ENCODE measurements at places on chromosomes 12 and 14.
A peak's percentile ranks its signal among the peaks of the same experiment; 100 is the strongest.

DNA sequence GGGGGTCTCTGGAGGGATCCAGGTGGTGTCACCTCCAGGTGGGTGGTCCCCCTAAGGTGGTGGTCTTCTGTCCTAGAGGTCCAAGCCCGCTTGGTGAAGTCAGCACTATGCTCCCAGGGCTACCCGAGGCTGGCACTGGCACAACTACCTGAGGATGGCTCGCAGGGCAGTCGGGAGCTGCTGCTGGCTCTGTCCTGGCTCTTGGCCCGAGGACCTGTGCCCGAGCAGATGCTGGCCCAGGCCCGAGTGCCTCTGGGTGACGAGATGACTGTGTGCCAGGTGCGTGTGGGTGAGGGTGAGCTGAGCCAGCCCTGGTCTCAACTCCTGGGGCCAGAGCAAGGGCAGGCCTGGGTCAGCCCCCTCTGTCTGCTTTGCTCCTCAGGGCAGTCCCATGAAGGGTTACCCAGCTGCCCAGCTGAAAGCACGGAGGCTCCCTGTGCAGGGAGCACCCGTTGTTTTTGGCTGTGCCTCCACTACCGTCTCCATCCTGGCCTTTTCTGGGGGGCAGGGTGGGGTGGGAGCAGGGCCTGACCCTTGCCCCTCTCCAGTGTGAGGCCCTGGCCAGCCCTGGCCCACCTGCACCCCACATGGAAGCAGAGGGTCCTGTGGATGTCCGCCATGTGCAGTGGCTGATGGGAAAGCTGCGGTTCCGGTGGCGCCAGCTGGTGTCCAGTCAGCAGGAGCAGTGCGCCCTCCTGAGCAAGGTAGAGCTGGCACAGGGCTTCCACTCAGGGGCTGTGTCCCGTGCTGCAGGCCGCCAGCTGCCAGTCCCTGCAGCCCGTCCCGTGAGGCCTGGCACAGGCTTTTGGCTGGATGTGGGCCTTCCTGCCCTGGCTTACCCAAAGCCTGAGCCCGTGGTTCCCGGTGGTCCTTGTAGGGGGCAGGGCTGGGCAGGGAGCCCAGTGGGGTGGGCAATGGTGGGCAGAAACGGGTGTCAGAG, 1.3 kb downstream of the TEDC1 start:
- DNase-seq: no peak

GRCh38 chr14:91252871-91253794, 8.6 kb upstream of the GPR68 start:
- peak; percentile 69 for DNase-seq

DNA sequence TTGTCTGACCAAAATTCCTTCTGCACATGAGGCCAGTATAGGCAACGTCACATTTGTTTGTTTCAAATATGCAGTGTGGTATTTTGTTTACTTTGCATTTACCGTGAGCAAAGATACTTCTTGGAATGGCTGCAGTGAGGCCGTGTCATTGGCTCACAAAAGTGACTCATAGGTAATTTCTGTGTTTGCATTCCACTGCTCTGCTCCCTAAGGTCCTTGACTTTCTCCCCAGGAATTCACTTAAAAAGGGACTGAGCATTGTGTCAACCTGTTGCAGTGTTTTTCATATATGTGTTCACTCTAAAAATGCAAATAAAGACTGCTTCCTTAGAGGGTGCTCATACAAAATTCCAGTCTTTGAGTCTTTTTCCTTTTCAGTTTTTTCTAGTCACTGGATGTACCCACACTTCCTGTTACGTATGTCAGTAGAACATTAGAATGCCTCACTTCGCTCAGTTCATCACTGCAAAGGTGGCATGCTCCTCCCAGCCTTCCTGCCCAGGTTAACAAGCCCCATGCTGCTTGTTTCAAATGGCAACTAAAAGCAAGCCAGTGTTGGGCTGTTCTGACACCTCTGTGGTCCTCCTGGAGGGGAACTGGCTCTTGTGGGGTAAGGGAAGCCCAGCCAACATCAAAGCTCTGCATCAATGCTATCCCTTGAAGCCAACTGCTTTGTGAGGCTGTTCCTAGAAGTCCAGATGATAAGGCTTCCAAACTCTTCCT, 9.1 kb downstream of the C12orf76 start:
- DNase-seq: no peak

DNA sequence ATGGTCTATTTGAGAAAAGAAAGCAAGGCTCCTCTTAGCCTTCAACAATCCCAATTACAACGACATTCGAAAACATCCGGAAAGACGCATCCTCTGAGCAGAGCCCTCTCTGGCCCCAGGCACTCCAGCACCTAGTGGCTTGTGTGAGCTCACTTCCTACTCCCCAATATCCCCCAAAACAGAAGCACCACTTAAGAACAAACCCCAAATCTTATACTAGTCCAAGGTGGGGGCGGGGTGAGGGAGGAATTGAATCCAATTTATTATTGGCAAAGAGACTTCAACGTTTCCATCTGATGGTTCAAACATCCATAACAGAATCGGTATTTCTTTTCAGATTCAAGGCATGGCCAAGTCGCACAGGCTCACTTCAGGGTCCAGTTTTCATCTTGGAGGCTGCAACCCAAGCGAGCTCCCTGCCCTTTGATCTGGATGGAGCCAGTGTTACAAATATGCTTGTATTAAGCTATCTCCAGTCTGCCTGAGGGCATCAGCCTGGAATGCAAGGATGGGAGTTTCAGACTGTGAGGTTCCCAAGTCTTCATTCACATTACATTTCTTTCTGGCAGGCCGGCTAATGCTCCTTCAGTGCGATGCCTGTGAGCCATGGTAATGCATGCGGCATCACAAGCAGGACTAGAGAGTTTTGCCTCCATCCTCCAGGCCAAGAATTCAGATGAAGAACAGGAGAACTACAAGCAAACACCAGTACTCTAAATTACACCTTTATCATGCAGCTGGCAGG, 132.5 kb upstream of the FOXN3 start:
- no peak for DNase-seq

GRCh38 chr12:104058802-104059201, 5.5 kb upstream of the HCFC2 start:
- no peak for DNase-seq

DNA sequence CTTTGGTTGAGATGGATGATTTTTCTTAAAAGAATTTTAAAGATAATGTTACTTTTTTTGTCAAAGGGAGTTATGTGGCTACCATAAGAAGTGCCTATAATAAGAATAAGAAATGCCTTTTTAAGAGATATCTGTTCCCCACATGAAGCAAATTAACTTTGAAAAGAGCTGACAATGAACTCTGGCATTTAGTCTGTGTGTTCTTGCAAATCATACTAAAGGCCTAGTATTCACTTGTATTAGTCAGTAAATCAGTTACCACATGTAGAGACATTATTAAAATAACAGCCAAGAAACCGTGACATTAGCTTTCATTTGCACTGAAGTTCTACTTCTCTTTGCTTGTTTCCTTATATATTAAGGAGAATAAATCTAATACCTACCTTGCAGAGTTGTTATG, 296.3 kb downstream of the CCDC91 start:
- DNase-seq: no peak

- DNase-seq: no peak
Observed at GRCh38 chr12:49750027-49750995, 9.0 kb downstream of the TMBIM6 start.

GRCh38 chr12:7637615-7638014, 28.1 kb downstream of the APOBEC1 start:
- peak; percentile 1 for DNase-seq

DNA sequence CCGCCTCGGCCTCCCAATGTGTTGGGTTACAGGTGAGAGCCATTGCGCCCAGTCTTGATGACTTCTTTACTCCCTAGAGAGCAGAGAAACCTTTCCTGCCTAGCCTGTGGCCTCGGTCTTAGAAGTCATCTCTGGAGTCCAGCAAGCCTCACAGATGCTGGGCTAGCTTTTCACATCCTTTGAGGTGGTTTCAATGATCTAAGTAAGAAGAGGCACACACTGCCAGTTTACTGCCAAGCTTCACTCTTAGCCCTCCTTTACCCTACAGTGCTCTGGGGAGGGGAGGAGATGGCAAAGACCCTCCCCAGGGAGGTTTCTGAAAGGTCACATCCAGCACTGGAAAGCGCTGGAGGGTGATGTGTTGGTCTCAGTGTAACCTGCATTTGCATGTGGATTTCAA, 304.8 kb downstream of the PCNX1 start:
- no peak for DNase-seq

DNA sequence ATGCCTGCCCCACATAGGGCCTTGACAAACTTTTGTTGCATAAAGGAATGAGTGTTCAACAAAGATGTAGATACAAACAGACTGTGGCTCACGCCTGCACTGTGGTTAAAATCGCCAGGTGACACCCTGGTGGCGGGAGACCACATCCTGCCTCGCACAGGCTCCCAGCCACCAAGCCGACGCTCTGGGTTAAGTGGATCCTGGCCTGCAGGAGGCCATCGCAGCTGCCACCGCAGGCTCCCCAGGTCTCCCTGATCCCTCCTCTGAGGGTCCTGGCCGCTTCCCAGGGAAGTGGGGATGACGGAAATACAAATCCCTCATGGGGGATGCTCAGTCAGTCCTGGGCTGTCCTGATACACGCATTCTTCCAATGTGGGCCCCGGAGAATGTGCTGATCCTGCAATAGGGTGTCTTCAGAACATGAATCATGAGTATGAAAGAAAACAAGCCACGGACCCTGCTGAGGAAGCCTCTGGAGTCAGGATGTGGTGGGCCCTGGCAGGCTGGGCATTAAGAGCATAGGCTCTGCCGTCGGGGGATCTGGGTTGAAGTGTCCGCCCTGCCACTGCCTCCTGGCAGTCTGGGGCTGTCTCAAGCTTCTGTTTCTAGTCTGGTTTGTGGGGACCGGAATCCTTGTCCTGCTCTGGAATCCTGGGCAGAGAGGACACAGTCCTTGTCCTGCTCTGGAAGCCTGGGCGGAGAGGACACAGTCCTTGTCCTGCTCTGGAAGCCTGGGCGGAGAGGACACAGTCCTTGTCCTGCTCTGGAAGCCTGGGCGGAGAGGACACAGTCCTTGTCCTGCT, 53.5 kb upstream of the BEGAIN start:
- no peak for DNase-seq

GRCh38 chr12:56420411-56420810, 28.8 kb downstream of the TIMELESS start:
- no peak for DNase-seq

Measured in right kidney (tissue), 9 donors.